Stimulated activated CD8-positive, alpha-beta memory T cell treated with anti-CD3 and anti-CD28 coated beads, Interleukin-4, amount 100 ng/mL, for 1 hour (primary cell): ENCODE measurements at places on chromosomes 1 and 21.

DNA sequence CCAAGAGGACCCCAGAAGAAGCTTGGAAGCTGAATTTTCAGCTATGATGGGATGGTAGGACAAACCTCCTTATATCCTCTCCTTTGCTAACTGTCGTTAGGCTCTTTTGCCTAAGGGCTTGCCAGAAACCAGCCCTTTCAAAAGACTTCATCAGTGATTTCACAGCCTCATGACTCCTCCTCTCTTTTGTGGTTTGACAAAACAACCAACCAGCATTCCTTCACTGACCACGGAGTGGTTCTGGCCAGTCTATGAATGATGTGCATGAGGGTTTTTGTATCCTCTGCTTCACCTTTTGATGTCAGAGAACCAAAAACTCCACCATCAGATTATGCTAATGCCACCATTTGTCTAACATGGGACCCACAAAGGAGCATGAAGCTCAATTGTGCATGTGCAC, 116.9 kb upstream of the COA6 start:
- no peak for DNase-seq

- no peak for DNase-seq
These were observed 131.0 kb upstream of the RUNX1 start for GRCh38 chr21:35179990-35180540.

GRCh38 chr1:225766967-225767633, 10.5 kb upstream of the SRP9 start:
- no peak for DNase-seq

- DNase-seq, result no peak
These were observed 24.5 kb upstream of the EPHA2 start for GRCh38 chr1:16180291-16180824.

DNA sequence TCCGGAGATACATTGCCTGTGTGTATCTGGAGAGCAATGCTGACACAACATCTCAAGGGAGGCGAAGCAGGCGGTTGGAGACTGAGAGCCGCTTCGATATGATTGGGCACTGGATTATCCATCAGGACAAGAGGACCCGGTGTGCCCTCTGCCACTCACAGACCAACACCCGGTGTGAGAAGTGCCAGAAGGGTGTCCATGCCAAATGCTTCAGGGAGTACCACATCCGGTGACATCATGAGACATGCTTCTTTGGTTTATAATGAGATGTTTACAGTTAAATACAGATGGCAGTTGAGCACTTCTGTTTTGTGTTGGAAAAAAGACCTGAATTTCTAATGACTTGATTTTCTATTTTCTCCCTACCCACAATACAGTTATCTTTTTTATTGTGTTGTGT, 12.1 kb downstream of the PGBD2 start:
- DNase-seq, result no peak

DNA sequence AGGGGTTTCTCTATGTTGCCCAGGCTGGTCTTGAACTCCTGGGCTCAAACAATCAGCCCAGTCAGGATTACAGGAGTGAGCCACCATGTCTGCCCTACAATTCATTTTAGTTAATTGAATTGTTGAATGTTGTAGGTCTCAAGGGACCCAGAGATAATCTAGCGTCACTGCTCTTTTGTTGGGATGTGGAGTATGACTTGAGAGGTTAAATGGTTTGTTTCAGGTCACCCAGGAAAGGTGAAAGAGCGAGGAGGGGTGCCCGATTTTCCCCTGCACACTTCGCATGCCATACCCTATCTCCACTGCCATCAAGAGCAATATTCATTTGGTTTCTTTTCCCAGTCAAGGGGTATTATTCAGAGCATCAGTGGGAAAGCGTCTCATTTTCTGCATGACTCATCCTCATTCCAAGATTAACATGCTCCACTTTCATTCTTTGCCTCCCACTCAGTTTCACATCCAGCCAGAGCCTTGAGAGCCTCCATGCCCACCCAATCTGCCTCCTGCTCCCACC, 13.1 kb upstream of the SLC30A1 start:
- DNase-seq, result no peak

GRCh38 chr1:181111559-181111958, 23.1 kb downstream of the IER5 start:
- no peak for DNase-seq

DNA sequence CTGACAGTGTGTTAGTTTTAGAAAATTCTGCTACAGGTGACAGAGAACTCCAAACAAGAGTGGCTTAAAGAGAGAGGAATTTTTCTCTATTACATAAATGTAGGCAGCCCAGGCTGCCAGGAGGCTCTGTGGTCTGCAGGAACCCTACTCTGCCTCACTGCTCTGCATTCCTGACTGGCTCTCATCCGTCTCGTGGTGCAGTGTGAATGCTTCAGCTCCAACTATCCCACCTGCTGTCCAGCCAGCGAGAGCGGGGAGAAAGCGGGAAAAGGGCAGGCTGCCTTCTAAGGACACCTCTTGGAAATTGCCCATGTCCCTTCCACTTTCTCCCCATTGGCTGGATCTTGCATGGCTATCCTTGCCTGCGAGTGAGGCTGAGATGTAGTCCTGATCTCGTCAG, 131.3 kb downstream of the PEX14 start:
- DNase-seq, result no peak
